LHCN-M2 (cell line): ENCODE measurements at places on chromosomes 7 and 10. TPM values are rescaled to one million over a fixed set of nuclear protein-coding genes. Genes with fewer than 3 reads are reported as not detected.
A peak's percentile ranks its signal among the peaks of the same experiment; 100 is the strongest.

GRCh38 chr10:104321725-104322415 is 16.4 kb downstream of the ITPRIP start:
- DNase-seq = no peak

The TDRD1 gene
- total RNA-seq = 0.06 TPM in 1 of 2 replicates, not detected in the other

DNA sequence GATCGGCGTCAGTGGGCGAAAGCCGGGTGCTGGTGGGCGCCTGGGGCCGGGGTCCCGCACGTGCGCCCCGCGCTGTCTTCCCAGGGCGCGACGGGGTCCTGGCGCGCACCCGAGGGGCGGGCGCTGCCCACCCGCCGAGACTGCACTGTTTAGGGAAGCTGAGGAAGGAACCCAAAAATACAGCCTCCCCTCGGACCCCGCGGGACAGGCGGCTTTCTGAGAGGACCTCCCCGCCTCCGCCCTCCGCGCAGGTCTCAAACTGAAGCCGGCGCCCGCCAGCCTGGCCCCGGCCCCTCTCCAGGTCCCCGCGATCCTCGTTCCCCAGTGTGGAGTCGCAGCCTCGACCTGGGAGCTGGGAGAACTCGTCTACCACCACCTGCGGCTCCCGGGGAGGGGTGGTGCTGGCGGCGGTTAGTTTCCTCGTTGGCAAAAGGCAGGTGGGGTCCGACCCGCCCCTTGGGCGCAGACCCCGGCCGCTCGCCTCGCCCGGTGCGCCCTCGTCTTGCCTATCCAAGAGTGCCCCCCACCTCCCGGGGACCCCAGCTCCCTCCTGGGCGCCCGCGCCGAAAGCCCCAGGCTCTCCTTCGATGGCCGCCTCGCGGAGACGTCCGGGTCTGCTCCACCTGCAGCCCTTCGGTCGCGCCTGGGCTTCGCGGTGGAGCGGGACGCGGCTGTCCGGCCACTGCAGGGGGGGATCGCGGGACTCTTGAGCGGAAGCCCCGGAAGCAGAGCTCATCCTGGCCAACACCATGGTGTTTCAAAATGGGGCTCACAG is 1.1 kb downstream of the EGFR start:
- DNase-seq = no peak

- no peak for DNase-seq
Measured at GRCh38 chr10:121406823-121407545, 191.3 kb downstream of the FGFR2 start.

- DNase-seq = peak; percentile 89
Measured at GRCh38 chr7:94449151-94449725, 54.5 kb downstream of the COL1A2 start.
